ENCODE measurements at places on chromosomes 5 and 9.

DNA sequence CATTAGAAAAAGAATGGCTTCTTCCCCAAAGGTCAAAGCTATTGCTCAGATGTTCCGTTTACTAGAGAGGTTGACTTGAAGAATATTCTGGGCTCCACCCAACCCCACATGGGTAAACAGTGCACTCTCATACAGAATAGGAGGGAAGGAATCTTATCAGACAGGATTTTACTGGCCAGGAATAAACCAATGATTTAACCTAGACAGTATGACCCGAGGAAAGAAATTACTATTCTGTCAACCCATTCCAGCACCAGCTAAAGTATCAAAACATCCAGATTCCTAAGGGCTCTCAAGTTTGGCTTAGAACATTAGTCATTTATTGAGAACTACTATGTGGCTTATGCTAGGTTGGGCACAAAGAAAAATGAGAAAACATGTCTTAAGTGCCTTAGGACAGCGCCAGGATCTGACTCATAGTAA, 493.6 kb upstream of the KLF4 start:
- DNase-seq: no peak

- no peak for DNase-seq
Observed at GRCh38 chr5:123717139-123717538, 205.2 kb downstream of the CSNK1G3 start.

DNA sequence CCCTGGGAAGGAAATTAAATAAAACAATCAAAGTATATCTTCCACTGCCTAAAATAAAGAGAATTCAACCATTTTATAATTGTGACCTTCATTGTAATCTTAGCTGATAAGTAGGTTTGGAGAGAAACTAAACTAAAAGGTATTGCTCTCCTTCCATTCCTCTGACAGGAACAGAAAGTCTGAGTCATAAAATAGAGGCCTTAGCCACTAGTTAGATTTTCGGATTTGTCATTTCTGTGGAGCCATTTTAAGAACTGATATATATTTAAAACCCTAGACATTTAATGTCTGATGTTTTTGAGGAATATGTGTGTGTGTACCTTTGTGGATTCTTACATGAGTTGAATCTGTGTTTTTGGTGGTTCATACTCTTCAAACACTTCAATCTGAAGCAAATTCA, 11.8 kb upstream of the TMC1 start:
- no peak for DNase-seq

DNA sequence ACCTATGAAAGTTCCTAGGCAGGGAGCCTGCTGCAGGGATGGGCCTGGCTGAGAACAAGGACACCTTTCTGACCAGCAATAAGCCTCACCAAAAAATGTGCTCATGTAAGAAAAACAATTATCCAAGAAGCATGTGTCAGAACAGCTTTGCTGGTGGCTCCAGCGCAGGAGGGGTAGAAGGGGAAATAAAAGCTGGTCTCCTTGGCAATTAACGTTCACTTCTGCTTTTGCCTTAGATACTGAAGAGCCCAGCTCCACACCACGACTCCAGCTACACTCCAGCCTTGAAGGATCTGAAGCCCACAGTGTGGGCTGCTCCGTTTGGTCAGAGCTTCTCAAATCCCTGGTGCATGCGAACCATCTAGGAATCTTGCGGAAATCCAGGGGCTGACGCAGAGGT, 107.6 kb upstream of the PHYKPL start:
- no peak for DNase-seq

GRCh38 chr5:62263401-62263800, 42.6 kb upstream of the KIF2A start:
- no peak for DNase-seq

DNA sequence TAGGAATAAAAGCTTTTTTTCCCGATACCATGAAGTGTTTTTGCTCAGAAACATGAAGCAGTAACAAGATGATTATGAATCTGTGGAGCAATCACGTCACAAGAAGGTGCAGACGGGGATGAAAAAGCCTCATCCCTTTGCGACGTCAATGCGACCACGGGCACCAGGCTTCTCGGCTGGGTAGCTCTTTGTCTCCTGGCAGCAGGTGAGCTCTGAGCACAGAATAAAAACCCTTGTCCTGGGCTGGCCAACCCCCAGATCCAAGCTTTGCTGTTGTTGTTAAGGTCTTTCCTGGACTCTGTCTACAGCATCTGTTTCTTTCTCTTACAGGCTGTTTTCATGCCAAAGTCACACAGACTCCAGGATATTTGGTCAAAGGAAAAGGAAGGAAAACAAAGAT, 113.8 kb downstream of the ANKRD18B start:
- no peak for DNase-seq

GRCh38 chr5:56527174-56527573, 288.2 kb upstream of the MAP3K1 start:
- DNase-seq: no peak

- no peak for DNase-seq
Observed at GRCh38 chr5:125200866-125201373, 454.5 kb upstream of the ZNF608 start.

- no peak for DNase-seq
Observed at GRCh38 chr5:141494761-141495452, 6.0 kb downstream of the PCDHGC5 start.

DNA sequence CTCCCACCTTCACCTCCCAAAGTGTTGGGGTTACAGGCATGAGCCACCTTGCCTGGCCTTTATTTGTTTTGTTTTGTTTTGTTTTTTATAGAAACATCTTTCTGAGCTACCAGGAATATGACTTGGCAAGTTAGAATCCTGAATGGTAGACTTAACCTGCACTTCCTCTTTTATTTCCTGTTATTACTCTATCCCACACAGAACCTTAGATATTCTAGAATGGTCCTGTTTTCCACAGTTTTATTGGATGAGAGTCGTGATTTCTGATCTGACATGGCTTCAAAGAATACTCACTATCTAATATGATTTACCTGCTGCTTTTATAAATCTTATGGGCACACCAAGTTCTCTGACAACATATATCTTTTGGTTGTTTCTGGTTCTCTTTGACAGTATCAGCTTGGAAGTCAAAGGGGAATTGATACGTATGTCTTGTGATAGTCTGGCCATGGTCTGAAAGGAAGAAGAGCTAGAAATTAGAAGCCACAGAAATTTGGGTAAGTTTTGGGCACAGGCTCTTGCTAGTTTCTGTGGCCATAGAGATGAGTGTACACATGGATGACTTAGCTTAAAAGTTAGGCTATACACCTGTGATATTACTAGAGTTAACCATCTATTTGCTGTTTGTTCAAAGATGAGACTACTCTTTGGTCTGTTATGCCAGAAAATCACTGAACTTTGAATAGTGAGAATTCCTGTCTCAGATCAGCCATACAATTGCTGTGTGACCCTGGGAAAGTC, 4.7 kb upstream of the PANK3 start:
- DNase-seq: no peak

DNA sequence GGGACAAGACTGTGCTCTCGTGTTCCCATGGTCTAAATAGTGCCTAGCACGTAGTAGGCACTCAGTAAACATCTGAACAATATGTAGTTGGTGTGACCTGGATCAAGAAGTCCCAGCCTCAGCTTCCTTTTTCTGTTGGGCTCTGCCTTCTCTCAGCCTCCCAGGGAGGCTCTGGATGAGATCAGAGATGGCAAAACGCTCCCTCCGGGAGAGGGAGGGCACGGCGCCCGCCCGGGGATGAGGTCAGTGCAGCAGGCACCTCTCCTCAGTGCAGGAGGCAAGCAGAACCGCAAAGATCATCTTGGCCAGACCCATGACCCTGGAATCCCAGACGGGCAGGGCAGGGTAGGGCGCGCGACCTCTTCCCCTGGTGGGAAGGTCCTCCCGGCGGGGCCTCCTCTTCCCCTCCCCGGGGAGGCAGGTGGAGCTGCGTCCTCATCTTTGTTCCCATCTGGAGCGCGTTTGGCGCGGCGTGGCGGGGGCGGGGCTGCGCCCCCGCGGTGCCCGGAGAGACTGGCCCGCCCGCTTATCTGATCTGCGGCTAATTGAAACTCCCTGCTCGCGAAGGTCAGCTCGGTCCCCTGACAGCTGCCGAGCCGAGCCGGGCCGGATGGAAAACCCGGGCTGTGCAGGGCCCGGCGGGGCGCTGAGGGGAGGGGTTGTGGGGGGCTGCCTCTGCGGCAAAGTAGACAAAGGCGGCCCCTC, 60.9 kb downstream of the CXXC5 start:
- peak; percentile 71 for DNase-seq

GRCh38 chr5:172194985-172195774, 1.2 kb downstream of the EFCAB9 start:
- no peak for DNase-seq

DNA sequence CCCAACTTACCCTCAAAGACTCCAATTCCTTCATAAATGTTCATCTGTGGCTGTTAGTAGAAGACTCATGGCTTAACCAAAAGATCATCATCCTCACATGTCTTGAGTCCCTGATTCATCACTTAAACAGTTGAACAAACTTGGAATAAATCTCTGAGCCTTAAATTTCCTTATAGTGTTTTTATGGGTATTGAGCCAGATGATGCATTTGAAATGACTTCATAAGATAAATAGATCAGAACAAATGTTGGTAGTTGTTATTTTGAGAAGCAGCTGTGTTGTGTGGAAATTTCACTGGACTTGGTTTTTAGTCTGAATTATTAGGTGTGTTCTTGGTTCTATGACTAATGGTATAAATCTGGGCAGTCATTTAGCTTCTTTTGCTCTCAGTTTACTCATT, 236.2 kb downstream of the NNT start:
- DNase-seq: no peak

DNA sequence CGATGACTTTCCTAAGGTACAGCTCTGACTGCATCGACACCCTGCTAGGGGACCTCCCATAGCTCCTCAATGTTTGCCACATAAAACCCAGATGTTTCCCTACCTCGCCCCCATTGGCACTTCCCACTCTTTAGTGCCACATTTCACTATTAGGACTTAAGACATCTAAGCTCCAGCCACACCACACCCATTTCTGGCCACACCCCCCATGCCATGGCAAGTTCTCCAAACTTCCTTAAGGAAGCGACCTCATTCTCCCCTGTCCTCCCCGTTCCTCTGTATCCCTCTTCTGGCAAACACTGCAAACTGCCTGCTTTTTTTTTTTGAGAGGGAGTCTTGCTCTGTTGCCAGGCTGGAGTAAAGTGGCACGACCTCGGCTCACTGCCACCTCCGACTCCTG, 62.9 kb downstream of the USP20 start:
- no peak for DNase-seq

DNA sequence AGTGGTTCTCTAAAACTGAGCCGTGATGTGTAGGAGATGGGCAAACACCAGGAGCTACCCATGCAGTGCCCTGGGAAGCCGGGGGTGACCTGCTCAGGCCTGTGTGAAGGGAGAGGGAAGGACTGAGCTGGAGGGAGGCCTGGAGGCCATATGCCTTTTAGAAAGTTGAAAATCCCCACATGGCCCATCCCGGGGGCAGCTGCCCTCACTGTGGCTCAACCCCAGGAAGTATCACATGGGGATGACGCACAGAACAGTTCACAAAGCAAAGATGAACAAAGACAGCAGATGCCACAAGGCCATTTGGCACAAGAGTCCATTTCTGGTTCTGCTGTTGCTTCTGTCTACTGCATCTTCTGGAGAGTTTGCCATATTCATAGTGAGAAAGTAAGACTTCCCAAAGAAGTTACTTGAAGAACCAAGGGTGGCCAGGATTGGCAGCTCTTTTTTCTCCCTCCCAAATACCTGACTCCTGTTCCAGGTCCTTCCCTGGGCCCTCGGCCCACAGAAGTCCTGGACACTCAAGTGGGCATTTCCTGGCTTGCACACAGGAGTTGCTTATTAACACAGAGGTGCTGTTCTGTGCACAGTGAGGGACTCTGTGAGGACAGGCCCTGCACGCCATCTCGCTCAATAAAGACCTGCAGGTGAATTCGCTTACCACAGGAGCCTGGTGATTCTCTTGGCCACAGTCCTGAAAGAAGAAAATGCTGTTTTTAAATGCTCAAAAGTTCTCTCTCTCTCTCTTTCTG, 25.1 kb downstream of the ACSL6 start:
- no peak for DNase-seq

DNA sequence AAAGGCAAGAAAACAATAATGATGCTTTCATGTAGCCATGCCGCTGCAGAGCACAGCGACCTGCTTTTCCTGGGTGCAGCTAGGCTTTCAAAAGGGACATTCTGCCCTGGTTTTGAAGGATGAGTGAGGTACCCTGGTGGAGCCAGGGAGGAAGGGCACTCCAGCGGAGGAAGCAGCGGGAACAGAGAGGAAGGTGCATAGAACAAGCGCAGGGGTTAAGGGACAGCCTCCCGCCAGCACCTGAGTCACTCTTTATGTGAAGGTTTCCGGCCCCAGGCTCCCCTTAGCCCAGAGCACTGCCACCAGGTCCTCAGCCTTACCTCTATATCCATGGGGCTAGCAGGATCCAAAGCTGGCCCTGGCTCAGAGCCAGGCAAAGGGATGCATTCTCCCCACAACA, 221.1 kb downstream of the CDK5RAP2 start:
- no peak for DNase-seq

DNA sequence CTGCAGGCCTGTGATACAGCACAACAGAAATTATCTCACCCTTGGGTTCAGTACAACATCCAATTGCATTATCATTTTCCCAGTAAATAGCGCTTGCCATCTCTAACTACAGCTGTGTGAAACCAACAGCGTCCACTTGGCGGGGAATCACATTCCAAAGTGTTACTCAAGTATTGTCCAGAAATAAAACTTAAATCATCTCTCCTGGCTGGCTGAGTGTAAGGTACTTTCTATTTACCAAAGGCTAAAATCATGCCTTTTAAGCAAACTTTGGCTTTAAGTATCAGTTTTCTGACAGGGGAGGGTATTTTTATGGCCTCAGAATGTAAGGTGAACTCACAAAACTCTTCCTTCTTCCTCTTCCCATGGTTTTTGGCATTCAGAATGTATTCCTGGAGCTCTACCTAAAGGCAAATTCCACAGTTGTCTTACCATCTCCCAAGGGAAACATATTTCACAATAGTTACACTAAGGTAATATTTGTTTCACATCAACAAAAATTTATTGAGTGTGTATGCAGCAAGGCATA, 205.6 kb upstream of the MPDZ start:
- DNase-seq: no peak

DNA sequence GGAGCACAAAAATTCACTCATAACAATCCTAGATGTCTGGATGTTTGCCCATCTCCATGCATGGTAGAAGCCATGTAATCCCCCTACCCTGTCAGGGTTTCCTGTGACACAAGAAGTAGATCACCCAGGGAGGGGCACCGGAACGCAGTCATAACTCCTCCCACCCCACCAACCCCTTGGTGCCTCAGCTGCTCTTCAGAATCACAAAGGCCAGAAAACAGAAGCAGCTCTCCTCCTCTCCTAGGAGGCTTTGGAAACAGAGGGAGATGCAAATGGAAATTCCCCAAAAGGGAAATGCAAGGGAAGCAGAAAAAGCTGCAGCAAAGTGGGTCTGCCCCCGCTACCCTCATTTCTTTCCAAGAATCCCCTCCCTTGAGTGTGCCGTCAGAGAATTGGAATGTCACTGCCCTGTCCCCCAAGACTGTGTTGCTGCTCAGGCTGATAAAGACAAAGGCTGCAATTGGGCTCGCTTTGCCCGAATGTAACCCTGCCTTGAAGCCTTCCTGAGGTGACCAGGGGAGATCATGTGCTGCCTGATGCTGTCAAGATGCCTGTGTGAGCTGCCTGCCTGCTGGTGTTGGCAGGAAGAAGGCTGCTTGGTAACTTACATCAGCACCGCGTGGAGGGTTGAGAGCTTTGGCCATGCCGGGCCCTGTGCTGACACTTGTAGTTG, 65.5 kb upstream of the ABCA1 start:
- no peak for DNase-seq

Data from DMS 273 treated with DMSO at 0.1 percent for 48 hours (cell line).